HT1080 (cell line): ENCODE measurements at places on chromosomes 3 and 15. TPM values are rescaled to one million over a fixed set of nuclear protein-coding genes. Genes with fewer than 3 reads are reported as not detected.

GRCh38 chr3:194814878-194815357, 129.2 kb downstream of the FAM43A start:
- DNase-seq = peak; percentile 40

GRCh38 chr3:3189102-3189727, 9.7 kb upstream of the CRBN start:
- peak; percentile 47 for DNase-seq

DNA sequence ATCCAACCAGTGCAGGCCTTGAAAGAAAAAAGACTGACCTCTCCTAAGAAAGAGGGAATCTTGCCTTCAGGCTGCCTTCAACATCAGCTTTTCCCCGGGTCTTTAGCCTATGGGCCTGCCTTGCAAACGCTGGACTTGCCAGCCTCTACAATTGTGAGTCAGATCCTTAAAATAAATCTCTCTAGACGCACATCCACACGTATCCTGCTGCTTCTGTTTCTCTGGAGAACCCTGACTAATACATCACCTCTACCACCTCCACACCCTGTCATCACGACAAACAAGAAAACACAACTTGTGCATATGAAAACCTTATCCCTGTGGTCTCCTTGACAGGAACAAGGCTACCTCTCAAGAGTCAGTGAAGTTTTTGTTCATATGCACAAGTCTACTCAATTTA, 11.8 kb downstream of the CYFIP1 start:
- DNase-seq = peak; percentile 94

GRCh38 chr3:32045091-32045915, 61.1 kb upstream of the GPD1L start:
- peak; percentile 71 for DNase-seq

The HPS3 gene
- total RNA-seq = 26.0 and 26.7 TPM in 2 replicates

The GRK7 gene
- total RNA-seq = not detected in 2 replicates

- DNase-seq = no peak
Observed at GRCh38 chr3:172700936-172701455, 9.9 kb downstream of the NCEH1 start.

The CASR gene
- total RNA-seq = not detected in 2 replicates

DNA sequence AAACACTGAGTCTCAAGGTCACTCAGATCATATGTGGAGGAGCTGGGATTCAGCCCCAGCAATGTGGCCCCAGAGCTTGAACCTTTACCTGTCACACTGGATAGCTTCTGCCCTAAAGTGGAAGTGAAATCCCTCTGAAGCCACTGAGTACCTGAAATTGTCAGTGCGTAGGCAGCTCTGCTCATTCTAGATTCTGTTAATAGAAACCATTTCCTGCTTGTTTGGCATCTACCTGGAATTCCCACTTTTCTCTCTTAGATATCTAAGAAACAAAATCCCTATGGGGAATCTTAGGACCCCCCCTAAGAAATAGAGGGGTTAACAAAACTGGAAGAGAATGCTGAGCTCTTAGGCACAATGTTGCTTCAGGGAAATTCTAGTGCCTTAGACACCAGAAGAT, 29.8 kb downstream of the FBXL22 start:
- no peak for DNase-seq

- no peak for DNase-seq
Observed at GRCh38 chr3:140188285-140188684, 253.3 kb downstream of the CLSTN2 start.

DNA sequence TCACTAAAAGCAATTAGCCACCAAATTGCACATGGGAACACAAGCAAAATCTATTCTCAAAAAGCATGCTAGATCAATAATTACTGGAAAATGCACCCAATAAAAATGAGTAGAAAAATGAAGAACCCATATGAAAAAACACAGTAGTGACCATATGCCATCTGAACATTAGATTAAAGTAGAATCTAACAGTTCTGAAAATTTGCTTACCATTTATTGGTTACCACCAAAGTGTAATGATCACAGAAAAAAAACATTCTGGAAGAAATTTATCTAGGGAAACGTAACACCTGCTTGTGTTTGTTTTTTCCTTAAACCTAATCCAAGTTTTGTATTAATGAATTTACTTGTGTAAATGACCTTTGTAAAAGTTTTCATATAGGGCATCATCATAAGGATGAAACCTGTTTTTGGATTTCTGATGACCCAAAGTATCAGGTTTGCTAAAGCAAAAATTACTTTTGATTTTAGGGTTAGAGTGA, 37.6 kb upstream of the AADAC start:
- DNase-seq = no peak
